ENCODE measurements at places on chromosomes 5 and 9.

DNA sequence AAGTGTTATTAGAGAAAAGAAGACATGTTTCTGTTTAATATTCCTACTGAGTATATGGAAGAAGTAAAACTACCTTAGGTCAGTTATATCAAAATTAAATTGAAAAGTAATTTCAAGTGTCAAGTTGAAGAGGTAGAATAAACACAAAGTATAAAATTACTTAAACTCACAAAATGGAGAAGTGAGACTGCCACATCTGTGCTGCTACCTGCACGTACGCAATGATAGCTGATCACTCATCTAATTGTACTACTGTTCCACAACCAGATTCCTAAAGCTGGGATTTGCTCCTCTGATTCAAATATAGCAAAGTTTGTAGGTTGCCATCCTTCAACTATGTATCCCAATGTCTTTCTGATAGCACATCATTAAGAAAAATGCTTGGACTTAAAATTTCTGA is 24.8 kb downstream of the EQTN start:
- no peak for DNase-seq

DNA sequence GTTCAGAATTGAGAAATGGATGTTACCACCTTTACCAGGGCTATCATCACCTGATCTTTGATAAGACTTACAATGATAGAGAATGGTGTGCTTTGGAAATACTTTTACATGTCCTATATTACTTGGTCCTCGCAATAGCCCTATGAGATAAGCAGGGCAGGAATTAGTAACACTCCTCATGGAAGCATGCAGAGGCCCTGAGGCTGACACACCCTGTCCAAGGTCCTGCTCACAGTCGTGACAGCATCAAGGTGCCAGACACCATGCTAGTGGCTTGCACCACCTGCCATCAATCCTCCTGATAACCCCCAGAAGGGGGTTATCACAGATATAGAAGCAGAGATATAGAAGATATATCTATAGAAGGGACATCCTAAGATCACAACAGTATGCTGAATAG is 216.8 kb upstream of the TBC1D2 start:
- DNase-seq: no peak

DNA sequence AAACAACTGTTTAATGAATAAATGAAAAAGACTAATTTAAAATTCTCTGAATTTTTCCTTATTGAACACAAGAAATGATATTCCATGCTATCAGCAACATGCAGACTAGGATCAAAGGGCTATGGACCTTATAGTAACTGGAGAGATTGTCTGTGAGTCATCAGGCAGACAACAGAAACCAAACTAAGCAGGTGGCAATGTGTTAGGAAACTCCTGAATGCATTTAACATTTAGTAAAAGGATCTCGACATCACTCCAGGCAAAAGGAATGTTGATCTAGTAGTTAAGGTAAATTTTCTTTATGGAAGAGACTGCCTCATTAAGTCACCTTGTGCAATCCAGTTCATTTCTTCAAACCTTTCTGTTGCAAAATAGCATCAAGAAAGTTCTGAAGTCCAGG is 58.4 kb downstream of the ARL15 start:
- no peak for DNase-seq

DNA sequence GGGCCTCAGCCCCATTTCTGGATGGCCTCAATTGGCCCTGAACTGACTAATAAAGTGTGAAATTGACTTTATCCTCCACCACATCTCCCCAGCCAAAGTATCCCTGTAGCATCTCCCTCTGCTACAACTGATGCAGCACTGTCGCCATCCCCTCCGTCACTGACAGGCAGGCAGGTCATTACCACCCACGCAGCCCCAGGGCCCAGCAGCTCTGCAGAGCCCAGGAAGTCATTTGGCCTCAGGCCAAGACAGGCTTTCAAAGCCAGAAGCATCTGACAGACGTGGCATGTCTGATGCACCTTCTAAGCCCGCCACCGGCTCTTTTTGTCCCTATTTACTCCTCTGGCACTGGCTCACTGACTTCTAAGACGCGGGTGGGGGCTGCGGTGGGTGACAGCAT is 65.3 kb downstream of the ARHGEF37 start:
- no peak for DNase-seq

DNA sequence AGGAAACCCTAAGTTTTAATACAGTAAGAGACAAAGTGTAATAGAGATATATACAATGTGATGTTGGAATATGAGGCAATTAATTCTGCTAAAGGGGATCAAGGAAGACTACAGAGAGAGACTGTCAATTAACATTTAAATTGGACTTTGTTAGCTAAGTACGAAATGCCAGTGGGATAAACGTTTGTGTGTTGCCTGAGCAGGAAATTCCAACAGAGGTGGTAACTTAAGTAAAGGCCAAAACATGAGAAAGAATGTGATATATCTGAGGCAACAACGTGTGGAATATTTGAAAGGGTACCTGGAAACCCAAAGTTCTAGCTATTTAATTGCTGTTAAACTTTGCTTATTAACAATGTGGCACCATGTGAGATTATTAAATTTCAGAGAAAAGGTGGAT is 1666.9 kb upstream of the WWC1 start:
- DNase-seq: no peak

GRCh38 chr5:174197929-174198328 is 152.4 kb downstream of the NSG2 start:
- no peak for DNase-seq
